ENCODE measurements at places on chromosomes 1 and 21. TPM values are rescaled to one million over a fixed set of nuclear protein-coding genes. Genes with fewer than 3 reads are reported as not detected.

The NPL gene
- polyA plus RNA-seq, result 8.3 TPM

The OR2T4 gene
- not detected for polyA plus RNA-seq

The INKA2 gene
- polyA plus RNA-seq, result 29.4 TPM

The B3GALT2 gene
- polyA plus RNA-seq, result 10.7 TPM

DNA sequence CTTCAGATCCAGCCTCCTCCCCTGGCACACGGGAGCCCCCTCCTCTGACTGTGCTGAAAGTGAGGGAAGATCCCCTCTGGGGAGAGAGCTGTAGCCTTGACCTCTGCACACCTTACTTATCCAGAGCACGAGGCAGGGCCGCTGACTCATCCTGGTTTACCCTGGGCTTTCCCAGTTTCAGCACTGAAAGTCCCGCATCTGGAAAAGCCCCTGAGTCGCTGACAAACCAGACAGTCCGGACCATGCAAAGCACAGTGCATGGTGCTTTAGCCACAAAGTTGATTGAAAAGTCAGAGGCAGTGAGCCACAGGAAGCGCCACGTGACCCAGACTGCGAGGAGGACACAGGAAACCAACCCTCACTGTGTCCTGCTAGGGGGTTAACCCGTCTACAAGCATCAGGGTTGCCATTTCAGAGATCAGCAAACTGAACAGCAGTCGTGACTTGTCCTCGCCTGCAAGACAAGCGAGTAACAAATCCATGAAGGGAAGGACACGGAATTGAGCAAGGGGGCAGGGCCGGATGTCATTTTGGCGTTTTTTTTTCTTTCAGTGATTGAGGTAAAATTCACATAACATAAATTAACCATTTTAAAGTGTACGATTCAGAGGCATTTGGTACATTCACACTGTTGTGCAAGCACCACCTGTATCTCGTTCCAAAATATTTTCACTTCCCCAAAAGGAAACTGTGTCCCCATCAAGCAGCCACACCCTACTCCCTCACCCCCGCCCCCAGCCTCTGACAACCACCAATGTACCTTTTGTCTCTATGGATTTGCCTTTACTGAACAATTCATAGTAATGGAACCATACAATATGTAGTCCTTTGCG lies 19.9 kb upstream of the IFNGR2 start:
- DNase-seq, result no peak

DNA sequence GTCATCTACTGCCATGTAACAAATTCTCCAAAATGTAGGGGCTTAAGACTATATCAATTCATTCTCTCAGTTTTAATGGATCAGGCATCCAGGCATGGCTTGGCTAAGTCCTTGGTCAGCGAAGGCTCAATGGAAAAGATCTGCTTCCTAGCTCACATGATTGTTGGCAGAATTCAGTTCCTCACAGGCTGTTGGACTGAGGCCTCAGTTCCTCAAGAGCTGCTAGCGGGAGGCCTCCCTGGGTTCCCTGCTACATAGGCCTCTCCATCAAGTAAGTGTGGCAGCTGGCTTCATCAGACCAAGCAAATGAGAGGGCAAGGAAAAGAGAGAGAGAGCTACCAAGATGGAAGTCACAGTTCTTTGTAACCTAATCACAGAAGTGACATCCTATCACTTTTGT lies 19.6 kb upstream of the EYA3 start:
- no peak for DNase-seq

DNA sequence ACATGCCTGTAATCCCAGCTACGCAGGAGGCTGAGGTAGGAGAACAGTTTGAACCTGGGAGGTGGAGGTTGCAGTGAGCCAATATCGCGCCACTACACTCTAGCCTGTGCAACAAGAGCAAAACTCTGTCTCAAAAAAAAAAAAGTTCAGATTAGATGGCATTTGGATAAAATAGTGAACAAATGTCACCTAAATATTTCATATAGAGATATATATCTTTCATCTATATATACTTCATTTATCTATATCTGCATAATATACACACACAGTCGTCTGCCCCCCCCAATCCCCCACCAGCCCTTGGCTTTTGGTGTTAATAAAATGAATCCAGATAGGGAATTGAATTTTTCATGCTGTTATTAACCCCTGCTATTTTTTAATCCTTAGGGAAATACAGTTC lies 5.0 kb downstream of the PPP1R15B start:
- DNase-seq, result no peak

DNA sequence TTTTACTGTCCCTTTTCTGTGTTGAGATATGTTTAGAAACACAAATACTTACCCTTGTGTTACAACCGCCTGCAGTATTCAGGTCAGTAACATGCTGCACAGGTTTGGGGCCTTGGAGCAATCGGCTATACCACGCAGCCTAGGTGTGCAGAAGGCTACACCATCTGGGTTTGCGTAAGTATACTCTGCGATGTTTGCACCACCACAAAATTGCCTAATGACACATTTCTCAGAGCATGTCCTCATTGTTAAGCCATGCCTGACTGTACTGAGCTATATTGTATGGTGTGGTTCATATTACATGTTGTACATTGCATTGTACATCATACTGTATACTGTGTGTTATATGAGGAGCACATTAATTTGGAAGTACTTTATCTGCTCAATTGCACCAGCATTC lies 247.4 kb downstream of the RHOU start:
- no peak for DNase-seq

DNA sequence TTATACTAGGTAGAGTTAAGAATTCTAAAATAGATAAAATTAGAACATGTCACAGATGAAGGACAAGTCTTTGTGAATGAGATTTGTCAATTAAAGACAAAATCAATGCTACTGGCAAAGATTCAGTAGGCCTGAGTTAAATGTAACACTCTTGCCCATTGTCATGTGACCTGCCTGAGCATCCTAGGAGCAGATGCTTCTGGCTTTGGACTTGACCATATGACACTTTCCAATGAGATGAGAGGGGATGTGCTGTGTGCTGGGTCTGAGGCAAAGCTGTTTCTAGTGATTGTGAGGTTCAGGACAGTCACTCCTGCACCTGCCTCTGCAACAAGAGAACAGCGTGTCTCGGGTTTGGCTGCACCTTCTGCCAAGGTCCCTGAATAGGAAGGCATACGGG lies 144.9 kb downstream of the HIVEP3 start:
- no peak for DNase-seq
